Urinary bladder (tissue), 4 donors: ENCODE measurements at places on chromosomes 12 and 14. TPM values are rescaled to one million over a fixed set of nuclear protein-coding genes. Genes with fewer than 3 reads are reported as not detected.

PPM1H gene
- total RNA-seq = 6.5 TPM

RDH12 gene
- total RNA-seq = not detected

CCDC196 gene
- not detected for total RNA-seq

CMA1 gene
- 3.2 TPM for total RNA-seq

TMEM119 gene
- 62.4 TPM for total RNA-seq

SNRPF gene
- 12.3 TPM for total RNA-seq

RPGRIP1 gene
- 0.48 TPM for total RNA-seq

LRIG3 gene
- 139 TPM for total RNA-seq

POTEM gene
- total RNA-seq = not detected

DTX1 gene
- total RNA-seq = 3.3 TPM

ALX1 gene
- total RNA-seq = 1.1 TPM

ALDH1L2 gene
- total RNA-seq = 27.7 TPM

CARMIL3 gene
- total RNA-seq = 1.5 TPM

GPR137C gene
- 14.0 TPM for total RNA-seq

ADGRD1 gene
- 60.1 TPM for total RNA-seq
